Stimulated activated CD4-positive, alpha-beta T cell treated with anti-CD3 and anti-CD28 coated beads, Interleukin-1b, Interleukin-23, amount 100 ng/mL, for 1 hour (primary cell): ENCODE measurements at places on chromosomes 11 and 22.
A peak's percentile ranks its signal among the peaks of the same experiment; 100 is the strongest.

DNA sequence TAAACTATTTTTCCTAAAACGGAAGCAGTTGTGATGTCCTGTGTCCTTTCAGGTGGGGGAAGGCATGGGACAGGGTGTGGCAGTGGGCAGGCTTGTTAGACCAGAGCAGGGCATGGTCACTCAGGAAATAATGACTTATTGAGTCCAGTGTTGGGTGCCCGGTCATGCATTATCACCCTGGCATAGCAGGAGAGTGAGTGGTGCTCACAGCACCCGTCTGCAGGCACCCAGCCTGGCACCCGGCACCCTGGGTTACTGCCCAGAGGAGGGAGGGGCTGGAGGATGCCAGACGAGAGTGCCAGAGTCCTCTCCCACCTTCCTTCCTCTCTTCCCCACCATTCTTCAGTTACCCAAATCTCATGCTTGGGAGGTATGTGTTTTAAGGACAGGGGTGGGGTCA, 59.1 kb downstream of the ST3GAL4 start:
- DNase-seq, result no peak

DNA sequence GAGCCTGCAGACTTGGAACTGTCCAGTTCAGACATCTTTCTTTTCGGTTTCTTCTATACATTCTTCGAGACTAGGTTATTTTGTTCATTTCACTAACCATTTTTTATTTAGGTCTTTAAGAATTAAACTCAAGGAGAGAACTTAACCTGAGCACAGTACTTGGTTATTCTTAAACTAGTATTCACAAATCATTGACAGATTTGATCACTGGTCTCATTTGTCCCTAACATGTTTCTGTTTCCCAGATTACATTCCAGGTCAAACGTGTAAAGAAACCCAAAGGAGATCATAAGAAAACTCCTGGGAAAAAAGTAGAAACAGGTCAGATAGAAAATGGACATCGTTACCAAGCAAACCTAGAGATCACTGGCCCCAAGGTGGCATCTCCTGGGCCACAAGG, 85.1 kb downstream of the TTC17 start:
- DNase-seq, result no peak

DNA sequence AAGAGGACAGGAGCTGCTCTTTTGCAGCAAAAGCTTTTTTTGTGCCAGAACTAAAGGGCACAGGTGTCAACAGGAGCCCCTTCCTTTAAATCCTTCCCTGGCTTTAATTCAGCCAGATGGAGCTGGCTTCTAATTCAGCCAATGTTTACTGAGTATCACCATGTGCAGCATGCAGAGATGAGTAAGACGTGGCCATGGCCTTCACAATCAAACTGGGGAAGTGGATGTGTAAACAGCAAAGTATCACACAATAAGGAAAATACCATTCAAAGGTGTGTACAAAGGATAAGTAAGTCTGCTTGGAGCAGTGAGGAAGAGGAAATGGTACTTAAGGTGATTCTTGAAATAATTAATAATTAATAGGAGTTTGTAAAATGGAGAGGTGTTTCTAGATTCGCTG, 243.4 kb downstream of the NXPE2 start:
- DNase-seq, result no peak

GRCh38 chr11:125320347-125321076, 156.0 kb downstream of the PKNOX2 start:
- no peak for DNase-seq

- no peak for DNase-seq
These were observed 1.1 kb downstream of the MB start for GRCh38 chr22:35616043-35616442.

GRCh38 chr11:81979448-81979847, 754.2 kb downstream of the FAM181B start:
- no peak for DNase-seq

DNA sequence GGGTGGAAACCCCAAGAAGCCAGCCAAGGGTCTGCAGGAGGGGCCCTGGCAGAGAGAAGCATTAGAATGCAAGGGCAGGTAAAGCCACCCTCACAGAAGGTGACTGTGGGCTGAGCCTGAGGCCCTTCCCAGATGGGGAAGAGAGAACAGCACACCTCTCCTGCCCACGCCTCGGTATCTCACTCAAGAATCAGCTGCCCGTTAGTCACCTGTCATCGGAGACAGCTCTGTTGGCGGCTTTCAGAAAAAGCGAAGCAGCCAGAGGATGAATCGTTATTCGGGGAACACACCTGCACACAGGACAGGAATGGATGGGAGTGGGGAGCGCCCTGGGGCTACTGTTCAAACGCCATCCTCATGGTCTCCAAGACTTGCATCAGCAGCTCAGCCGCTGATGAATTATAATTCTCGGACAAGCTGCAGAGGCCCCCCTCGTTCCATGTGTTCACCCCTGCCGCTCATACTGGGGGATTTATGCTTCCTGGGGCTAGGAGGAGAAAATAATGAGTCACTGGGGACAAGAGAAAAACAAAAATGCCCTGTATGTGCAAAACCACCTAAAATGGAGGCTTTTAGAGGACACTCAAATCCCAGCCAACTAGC, 21.6 kb upstream of the TMA7B start:
- no peak for DNase-seq

DNA sequence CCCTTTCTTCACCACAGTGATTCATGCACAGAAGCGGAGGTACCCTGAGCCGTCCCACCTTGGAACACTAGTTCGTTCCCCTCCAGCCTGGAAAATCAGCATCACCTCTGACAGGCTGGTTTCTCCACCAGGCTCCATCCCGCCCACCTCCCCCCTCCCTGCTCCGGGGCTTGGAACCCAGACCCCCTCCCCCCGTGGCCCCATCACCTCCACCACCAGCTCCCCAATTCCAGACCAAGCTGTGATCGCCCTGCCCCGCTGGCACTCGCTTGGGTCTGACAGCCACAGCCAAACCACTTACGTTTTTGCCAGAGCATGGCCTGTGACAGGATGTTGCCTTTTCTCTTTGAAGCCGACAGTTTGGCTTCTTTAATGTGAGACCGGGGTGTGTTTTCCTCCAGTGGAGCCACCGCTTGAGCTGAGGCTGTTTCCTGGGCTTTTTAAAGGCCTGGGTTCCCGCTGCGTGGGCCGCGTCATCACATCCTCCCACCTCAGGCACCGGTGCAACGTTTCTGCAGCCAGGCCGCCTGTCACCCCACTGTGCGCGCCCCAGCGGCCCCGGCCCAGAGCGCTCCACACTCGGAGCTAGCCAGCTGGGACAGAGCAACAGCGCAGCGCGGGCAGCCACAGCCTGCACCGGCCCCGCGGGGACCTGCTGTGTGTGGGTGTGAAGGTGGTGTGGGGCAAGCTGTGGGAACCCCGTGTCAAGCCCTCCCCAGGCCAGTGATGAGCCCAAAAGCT, at the start of gene POU2AF1:
TSS of gene POU2AF1 (minus strand) at position 415 of the 741 bp plus-strand sequence. CDS start at position 317, 98 bp downstream.
- DNase-seq, result peak; percentile 29

GRCh38 chr22:30423301-30423958, 2.1 kb upstream of the MTFP1 start:
- peak; percentile 32 for DNase-seq

DNA sequence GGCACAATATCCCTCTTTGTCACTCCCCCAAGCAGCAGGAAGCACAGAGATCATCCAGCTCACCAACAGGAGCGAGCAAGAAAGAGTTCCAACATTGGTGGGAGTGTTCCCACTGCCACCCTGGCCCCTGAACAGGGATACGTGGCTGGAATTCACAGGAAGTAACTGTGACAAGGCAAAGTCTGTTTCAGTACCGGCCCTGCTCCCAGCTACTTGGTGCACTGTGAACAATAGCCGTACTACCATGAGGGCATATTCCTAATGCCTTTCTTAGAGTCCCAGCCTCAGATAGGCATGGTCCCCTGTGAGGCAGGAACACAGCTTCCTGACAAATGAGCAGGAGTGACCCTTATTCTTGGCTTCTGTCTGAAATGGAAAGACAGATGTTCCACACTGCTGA, 1.8 kb upstream of the SLC37A2 start:
- DNase-seq, result no peak

- DNase-seq, result no peak
These were observed 10.2 kb upstream of the PAX6 start for GRCh38 chr11:31821235-31821764.

- no peak for DNase-seq
These were observed 2.7 kb downstream of the SLC43A1 start for GRCh38 chr11:57512646-57513451.

- no peak for DNase-seq
These were observed 339.8 kb downstream of the KCNA4 start for GRCh38 chr11:29676993-29677392.

- no peak for DNase-seq
These were observed 20.6 kb upstream of the MS4A7 start for GRCh38 chr11:60357771-60358170.

- DNase-seq, result no peak
These were observed 2.0 kb downstream of the KCNE3 start for GRCh38 chr11:74465291-74465708.

DNA sequence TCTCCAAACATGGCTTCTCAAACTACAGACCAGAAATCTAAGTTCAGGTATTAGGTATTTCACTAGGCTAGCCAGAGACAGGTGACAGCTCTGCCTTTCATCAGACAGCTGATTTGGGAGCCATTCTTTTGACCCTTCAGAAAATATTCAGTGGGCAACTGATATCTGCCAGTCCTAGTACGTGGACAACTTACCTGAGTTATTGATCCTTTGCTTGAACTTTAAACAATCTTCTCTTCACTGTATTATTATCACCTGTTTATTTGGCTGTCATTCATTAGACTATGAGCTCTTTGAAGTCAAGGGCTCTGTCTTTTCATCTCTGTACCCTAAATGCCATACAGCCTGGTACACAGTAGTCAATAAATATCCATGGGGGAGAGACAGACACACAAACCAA, 17.2 kb downstream of the TRIM66 start:
- no peak for DNase-seq

- no peak for DNase-seq
These were observed 370.4 kb downstream of the DDX10 start for GRCh38 chr11:109035284-109035683.

DNA sequence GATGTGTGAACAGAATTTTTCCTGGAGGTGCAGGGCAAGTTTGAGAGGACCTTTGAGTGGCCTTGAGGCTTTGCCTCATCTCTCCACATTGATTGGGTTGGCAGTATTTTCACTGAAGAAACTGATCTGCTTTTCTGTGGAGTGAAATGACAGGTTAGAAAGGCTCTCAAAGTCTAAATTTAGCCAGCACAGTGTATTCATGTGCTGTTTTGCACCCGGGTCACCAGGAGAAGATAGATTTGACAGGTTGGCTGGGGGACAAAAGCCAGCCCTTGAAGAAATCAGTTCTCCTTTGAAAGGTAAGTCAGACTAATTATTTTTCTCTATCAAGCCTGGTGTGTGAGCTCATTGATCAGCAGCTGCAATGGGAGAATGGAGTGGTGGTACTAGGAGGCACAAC, 152.9 kb downstream of the DBX1 start:
- DNase-seq, result no peak

DNA sequence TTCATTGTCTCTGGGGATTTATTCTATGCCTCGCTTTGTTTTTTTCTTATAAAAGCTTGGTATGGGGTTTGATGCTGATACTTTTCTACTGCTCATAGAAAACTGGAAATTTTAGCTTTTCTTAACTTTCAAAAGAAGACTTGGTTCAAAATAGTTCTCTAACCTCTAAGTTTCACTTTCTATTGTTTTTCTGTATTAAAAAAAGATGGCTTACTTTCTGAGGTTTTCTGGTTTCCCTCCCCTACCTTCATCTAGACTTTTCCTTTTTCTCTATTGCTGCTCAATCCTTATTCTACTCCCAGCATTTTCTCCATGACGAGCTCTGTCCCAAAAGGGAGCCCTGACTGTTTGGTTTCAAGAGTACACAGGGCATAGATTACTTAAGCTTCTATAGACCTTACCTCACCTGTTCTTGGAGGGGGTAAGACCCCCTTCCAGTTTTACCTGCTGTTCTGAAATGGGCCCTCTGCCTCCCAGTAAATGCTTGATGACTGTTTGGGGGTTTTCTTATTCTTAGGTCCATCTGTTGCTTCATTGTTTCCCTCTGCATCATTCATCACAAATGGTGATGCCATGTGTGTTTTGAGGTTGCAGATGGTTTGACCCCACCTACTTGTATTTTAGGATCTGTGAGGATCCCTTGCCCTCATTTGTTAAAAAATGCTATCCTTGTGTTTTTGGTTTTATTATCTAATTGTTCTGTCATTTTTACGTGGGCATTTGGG, 29.5 kb downstream of the DNHD1 start:
- DNase-seq, result no peak

- no peak for DNase-seq
These were observed 5.3 kb upstream of the JAML start for GRCh38 chr11:118230088-118230487.

- no peak for DNase-seq
These were observed 105.0 kb downstream of the DBX1 start for GRCh38 chr11:20055312-20055711.

- DNase-seq, result peak; percentile 5
These were observed 94.2 kb upstream of the TBCEL start for GRCh38 chr11:120929664-120930154.

DNA sequence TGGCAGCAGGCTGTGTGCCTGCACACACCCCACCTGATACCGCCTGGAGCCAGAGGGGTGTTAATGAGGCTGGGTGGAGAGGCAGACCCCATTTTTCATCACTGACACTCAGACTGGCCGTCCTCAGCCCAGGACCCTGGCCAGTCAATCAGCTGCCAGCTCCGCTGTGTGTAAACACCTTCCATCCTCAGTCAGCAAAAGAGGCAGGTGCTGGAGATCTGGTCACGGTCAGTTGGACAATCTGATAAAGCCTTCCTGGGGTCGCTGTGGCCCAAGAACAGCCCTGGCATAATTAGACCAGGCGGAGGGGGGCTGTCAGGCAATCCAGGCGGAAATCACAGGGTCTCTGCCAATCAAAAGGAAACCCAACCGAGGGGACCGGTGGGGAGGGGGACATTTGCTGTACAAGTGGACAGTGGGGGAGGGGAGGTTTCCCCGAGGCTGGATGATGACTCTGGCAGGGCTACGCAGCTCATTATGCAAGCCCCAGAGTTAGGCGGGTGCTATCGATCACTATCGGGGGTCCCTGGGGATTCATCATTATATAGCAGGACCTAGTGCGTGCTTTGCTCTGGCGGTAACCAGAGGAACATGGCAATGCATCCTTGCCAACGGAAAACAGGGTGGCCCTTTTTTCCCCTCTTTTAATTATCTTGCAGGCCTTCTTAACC, 72.9 kb downstream of the ABTB2 start:
- no peak for DNase-seq

- no peak for DNase-seq
These were observed 160.0 kb downstream of the NAV2 start for GRCh38 chr11:19872512-19873145.

DNA sequence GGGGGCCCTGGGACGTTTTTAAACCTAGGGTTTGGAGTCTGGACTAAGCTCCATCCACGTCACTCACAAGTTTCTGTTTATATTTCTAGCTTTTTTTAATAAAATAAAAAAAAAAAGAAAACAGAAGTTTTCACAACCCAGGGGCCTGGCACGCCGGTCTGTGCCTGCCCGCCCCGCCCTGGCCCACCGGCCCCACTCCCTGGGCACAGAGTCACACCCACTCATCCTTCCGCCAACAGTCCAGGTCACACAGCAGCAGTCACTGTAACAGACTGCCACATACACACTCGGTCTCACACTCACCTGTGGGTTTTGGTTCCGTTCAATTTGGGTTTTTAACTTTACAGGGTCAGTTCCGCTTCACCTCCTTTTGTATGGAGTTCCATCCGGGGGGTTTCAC, 5.3 kb upstream of the ACR start:
- DNase-seq, result no peak
